Activated T-helper 1 cell treated with anti-CD3 and anti-CD28 coated beads, Interleukin-2, amount 50 U/mL, for 16 hours (primary cell): ENCODE measurements at places on chromosomes 6 and 20.

DNA sequence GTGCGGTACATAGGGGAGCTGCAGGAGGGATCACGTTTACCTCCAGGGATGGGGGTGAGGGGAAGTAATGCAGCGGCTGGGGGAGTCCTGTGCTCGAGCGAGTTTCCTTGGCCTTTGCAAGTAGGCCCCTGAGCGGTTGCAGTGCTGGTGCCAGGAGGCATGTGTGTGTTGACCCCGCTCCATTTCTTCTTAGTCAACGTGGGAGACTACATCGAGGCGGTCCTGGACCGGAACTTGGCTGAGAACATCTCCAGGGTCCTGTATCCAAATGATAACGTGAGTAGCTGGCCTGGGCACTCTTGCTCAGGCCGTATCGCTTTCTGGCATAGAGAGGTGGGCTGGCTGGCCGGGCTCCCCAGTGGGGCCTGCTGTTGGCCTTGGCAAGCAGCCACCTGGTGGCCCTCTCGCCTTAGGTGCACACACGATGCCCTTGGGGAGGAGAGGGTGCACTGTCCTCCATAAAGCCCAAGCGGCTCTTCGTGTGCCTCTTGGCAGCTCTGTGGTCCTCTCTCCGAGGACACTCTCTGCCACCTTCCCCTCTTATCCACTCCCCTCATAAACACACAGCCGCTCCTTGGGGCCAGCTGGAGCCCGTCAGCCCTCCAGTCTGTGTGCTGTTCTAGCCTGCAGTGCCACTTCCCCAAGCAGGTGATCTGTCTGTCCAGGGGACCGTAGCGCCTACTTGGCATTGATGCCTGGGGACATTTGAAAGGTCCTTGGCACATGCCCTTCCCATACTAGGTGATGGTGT is 29.3 kb downstream of the PYGB start:
- peak; percentile 2 for DNase-seq

GRCh38 chr6:85186546-85187175 is 263.2 kb upstream of the NT5E start:
- no peak for DNase-seq

DNA sequence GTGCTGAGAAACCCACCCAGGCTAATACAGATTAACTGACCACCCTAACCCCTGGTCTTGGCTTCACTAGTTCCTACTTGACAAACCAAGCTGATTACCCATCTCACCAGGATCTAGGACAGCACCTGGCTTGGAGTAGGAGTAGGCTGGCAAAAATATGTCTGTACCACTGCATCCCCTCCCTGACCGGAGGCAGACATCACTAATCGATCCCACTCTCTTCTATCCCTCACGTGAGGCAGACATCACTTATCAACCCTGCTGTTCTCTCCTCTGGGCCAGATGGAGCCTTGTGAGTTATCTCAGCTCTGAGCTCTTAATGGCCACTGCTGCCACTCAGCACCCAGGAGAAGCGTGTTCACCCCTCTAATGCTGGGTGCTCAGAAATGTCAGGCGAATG is 324.3 kb downstream of the CDH4 start:
- DNase-seq: no peak

DNA sequence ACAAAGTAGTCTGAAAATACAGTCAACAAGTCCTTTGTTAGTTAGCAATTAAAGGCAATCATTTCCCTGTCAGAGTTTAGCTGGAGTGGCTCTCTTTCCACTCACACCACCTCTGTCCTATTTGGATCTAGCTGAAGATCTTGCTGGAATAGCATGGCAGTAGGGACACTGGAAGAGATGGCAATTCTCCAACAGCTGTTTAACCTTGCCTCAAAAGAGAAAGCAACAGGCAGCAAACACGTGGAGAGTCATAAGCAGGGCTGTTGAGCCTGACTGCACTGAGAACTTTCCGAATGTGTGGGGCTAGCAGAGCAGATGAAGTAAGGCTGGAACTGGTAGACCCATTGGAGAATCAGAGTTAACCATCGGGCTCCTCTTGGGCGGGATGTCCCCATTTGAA is 38.0 kb upstream of the PRSS35 start:
- no peak for DNase-seq

GRCh38 chr6:4727671-4728435 is 48.4 kb upstream of the CDYL start:
- no peak for DNase-seq

- DNase-seq: no peak
Measured at GRCh38 chr6:148367411-148368024, 24.9 kb downstream of the SASH1 start.

DNA sequence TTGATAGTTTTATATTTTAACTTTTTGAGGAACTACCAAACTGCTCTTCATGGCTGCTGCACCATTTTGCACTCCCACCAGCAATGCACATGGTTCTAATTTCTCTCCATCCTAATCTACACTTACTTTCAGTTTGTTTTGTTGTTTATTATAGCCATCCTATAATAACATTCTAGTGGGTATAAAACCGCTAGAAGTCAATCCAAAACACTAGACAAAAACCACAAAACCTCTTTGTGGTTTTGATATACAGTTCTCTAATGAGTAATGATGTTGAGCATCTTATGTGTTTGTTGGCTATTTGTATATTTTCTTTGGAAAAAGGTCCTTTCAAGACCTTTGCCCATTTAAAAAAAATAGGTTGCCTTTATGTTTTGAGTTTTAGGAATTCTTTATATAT is 5.6 kb downstream of the RPP21 start:
- no peak for DNase-seq

GRCh38 chr6:15423286-15423993 is 177.6 kb downstream of the JARID2 start:
- no peak for DNase-seq

GRCh38 chr20:4519534-4519933 is 202.2 kb upstream of the PRND start:
- no peak for DNase-seq

GRCh38 chr6:89941031-89941762 is 46.9 kb downstream of the GJA10 start:
- DNase-seq: no peak
